ENCODE measurements at places on chromosomes 2 and 18.

DNA sequence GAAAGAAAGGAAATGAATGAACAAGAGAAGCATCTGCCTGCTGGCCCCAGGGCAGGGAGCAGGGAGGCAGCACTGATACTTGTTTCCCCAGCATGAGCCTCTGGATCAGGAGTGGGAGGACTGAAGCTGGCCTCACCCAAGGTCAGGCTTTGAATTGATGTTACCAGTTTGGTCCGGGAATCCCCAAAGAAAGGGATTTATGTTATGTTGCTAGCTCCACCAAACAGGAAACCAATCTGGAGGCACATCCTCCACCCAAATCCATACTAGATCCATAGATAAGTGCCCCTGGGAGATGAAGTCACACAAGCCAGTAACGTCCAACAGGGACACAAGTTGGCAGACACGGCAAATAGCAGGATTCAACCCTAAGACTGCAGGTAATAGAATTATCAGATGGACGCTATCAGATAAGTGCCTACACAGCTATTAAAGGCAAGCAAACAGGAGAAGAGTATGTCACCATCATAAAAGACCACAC lies 85.9 kb downstream of the MTCL1 start:
- DNase-seq = no peak

GRCh38 chr2:84102274-84102673 lies 356.8 kb downstream of the SUCLG1 start:
- DNase-seq = no peak

DNA sequence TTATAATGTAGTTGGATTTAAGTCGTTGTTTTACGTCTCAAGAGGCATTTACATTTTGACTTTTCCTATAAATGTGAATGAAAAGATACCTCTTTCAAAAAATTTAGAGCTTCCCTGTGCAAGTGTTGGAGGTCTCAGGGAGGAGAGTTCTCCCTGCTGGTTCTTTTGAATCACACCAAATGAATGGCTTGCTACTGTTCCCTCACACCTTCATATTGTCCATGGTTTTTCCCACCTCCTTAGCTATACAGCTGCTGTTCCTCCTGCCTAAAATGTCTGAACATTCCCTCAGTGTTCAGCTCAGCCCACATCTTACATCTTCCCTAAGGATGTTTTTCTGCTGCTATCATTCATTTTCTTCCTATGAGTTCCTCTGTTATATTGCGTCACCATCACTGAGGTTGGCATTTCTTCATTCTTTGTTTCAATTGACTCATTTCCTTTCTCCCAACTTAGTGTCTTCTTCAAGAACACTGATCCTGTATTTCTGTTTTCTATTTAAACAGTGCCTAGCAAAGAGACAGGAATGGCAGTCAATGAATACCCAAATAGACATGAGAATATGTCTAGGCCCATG lies 46.0 kb downstream of the COX7A2L start:
- DNase-seq = no peak

DNA sequence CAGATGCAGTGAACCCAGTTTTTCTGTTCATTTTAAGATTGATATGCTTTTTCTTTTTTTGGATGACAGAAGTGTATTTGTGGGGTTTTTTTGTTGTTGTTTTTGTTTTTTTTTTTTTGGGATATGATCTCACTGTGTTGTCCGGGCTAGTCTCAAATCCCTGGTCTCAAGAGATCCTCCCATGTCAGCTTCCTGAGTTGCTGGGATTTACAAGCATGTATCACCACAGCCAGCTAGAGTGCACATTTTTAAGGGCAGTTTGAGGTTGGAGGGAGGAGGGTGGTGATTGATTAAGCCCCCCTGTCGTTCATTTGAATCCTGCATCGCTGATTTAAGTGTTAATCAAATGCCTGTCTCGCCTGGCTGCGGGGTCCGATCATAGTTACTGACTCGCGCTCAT lies 189.1 kb downstream of the GBX2 start:
- DNase-seq = no peak

DNA sequence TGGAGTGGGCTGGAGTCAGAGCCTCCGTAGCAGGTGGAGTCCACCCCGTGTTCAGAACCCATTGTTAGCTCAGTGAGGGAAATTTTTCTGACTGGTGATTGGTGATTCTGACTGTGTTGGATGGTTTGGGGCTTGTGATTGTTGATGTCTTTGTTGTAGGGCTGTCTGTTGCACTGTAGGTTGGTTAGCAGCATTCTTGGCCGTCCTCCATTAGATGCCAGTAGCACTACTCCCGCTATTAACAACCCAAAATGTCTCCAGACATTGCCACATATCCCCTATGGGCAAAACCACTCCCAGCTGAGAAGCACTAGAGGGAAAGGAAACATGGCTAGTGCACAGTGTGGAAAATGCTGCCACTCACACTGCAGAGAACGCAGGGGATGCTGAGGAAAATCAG lies 51.7 kb downstream of the ARMC9 start:
- DNase-seq = no peak

- no peak for DNase-seq
These were observed at the start of gene RTKN for GRCh38 chr2:74441690-74442482. TSS of gene RTKN (minus strand) at chr2:74441937. CDS start at chr2:74441816, 121 bp downstream.

- DNase-seq = no peak
These were observed at the start of gene FRZB for GRCh38 chr2:182866461-182867406. TSS of gene FRZB (minus strand) at chr2:182866637. CDS start at chr2:182866552, 85 bp downstream.

- no peak for DNase-seq
These were observed 70.7 kb downstream of the PRELID3A start for GRCh38 chr18:12478269-12479047.

DNA sequence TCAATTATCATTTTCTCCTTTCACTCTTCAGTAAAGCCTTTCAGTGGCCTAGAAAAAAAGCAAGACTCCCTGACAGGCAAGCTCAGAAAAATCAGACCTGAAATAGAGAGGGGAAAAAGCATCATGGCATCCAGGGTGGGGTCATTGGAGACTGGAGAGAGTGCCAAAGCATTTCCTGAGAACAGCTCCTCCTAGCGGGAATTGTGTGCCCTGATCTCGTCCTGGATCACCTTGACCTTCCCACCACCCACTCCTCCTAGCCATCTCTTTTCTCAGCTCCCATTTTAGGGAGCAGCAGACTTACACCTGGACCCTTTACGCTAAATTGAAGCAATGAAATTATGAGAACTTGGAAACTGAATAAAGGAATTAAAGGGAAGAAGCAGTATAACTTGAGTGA lies 176.6 kb downstream of the VWC2L start:
- DNase-seq = no peak

DNA sequence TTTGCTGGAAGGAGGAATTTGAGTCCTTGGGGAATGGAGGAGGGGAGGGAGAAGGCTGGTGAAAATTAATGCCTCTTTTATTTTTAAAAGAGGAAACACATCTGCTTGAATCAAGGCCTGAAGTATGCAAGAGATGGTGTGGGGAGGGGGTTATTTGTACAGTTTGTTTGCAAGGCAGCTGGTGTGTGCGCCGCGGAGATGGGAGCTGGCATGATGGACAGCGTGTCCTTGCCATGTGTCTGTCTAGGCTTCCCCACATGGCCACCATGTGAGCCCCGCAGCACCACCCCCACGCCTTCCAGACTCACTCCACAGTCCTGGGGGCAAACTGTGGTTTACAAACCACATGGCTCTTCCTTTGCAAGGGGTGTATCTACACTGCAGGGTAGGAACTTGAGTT lies 154.8 kb upstream of the APCDD1 start:
- no peak for DNase-seq

DNA sequence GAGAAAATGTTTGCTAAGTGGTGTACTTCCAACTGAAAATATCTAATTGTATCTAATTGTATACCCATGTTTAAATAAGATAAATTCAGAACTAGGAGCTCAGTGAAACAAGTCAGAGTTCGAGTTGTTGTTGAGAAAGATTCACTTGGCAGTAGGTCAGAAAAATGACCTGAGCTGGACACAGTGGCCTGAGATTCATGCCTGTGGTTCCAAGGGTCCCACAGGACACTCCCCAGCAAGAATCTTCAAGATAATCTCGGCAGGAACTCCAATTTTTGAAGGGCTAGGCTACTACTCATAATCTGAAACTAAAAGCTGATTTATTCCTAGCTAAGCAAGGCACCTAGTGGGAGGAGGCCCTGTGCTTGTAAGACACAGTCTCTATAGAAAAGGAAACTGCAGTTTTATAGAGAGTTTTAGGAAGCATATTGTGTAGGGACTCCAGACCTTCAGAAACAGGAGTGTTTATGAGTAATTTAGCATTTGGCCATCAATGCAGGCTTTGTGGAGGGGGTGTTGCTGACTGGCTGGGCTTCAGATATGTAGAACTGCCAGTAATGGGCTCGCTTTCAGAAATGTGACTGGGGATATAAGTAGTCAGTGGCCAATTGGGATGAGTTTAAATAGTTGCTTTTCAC lies 43.2 kb downstream of the SP140 start:
- DNase-seq = no peak

DNA sequence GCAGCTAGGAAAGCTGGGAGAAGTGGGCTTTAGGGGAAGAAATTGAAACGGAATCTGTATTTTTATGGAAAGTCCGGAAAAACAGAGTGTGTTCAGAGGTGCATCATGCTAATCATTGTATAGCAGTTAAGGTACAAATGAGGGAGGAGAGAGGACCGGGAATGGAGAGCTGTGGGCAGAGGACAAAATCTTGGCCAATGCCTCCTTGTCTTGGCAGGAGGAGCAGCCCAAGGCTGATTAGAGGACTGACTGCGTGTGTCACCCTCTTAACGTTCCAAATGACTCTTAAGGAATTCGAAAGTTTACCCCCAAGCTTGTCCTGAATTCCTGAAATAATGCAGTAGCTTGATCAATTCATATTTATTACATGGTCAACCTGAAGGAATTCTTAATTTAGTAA lies 81.0 kb downstream of the ZNF236 start:
- no peak for DNase-seq

GRCh38 chr18:13500227-13500865 lies 226.0 kb downstream of the FAM210A start:
- DNase-seq = no peak

DNA sequence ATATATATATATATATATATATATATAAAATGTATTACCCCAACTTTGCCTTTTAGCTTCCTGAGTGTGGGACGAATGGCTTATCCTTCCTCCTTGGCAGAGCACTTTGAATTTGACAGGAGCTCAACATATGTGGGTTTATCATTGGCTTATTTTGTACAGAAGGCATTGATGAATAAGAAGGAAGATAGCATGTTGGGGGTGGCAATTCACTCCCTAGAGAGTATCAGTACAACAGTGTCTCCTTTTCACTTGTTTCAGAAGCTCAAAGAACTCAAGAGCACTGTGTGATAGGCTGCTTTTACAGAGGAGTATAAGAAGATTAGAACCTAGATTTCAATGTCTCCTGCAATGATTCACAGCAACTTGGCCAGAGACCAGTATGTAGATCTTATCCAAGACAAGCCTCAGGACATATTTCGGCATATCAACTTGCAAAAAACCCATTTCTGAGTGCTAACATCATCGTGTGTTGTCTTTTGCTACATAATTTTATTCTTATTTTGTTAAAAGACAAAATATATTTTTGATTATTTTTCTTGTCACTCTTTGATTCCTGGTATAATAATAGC lies 345.8 kb downstream of the SOCS6 start:
- no peak for DNase-seq

GRCh38 chr2:164681009-164681408 lies 59.7 kb upstream of the GRB14 start:
- no peak for DNase-seq
